ENCODE measurements at places on chromosomes 6 and 20.

- ATAC-seq = no peak
Observed at GRCh38 chr6:156980515-156980914, 203.3 kb downstream of the ARID1B start.

GRCh38 chr6:153047386-153047785 is 44.9 kb upstream of the MTRF1L start:
- ATAC-seq = no peak

- ATAC-seq = no peak
Observed at GRCh38 chr6:19298421-19298820, 538.7 kb upstream of the ID4 start.

GRCh38 chr20:53100476-53100911 is 128.3 kb downstream of the TSHZ2 start:
- ATAC-seq = no peak

DNA sequence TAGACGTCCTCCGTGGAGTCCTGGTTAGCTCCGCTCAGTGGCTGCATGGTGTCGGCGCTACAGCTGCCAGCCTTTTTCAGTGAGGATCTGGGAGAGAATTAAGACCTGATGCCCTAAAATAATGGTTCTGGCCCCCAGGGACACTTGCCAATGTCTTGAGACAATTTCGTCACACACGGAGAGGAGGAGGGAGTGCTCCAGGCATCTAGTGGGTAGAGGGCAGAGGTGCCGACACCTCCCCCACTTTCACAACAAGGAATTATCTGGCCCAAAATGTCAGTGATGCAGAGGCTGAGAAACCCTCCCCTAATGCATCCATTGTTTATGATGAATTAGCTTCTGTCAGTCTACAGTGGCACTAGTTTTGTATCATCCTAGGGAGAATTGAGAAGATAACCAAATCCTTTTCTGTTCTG is 24.4 kb downstream of the TMEM181 start:
- no peak for ATAC-seq

GRCh38 chr6:47034926-47035325 is 7.2 kb downstream of the ADGRF1 start:
- no peak for ATAC-seq

- no peak for ATAC-seq
Observed at GRCh38 chr6:115887891-115888290, 172.8 kb downstream of the FRK start.

- no peak for ATAC-seq
Observed at GRCh38 chr6:145204301-145204700, 531.0 kb downstream of the EPM2A start.

GRCh38 chr6:151805286-151805840 is 2.1 kb upstream of the ESR1 start:
- no peak for ATAC-seq

DNA sequence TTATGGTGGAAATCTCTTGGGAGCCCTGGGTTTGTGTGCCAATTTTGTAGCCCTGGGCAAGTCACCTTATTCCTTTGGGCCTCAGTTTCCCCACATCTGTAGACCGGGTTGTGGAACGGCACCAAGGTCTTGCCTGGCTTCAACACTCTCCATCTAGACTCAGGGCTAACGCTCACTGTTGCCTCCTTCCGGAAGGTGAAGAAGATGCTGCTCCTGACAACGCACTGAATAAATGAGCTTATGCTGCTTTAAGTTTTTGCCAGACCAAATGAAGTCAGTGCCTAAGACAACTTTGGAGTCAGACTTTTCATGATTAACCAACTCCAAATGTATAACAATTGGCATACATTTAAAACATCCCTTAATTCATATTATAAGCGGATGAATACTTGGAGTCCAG is 53.1 kb downstream of the PSMG4 start:
- ATAC-seq = no peak

GRCh38 chr6:137106183-137106582 is 61.4 kb upstream of the IL20RA start:
- ATAC-seq = peak; percentile 37

DNA sequence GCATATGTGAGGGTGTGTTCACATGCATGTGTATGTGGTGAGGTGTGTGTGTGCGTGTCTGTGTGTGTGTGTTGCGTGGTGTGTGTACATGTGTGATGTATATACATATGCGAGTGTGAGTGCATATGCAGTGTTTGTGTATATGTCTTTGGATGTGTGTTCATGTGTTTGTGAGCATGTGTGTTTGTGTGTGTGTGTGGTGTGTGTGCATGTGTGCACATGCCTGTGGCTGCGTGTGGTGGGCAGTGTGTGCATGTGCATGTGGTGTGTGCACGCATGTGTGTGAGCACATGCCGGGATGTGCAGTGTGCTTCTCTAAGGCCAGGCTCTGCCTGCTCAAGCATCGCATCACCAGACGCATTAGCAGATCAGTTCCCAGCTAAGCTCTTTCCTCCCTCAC is 5.7 kb downstream of the THBS2 start:
- ATAC-seq = no peak

GRCh38 chr20:55800552-55801245 is 204.6 kb downstream of the CBLN4 start:
- no peak for ATAC-seq

- no peak for ATAC-seq
Observed at GRCh38 chr20:21395051-21395665, 2.2 kb downstream of the NKX2-4 start.

DNA sequence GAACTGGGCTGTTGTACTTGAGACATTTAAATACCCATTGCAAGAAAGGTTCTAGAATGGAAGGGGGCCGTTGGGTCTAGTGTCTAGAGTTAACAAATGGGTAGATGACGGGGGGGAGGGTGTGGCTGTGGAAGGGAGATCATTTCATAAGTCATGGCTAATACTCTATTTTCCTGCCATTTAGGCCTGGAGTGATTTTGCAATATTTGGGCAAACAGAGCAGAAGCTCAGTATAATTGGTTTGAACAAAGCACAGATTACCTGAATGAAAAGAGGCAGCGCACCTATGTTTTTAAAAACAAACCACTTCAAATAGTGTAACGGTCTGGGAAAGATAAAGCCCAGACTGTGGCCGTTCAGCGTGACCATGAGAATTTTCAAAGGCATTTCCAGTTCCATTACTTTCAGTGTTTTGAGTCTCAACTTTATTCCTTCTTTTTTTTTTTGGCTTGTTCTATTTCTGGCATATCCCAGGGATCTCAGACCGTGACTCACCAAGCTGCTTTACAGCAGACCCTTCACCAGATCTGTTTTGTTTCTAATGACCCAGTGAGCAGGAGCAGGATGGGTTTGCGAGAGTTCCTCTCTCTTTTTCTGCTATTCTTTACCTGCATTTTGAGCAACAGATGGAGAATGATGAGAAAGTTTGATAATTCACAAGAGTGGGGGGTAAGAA is 73.7 kb downstream of the LYRM2 start:
- no peak for ATAC-seq

- ATAC-seq = no peak
Observed at GRCh38 chr20:39660226-39660625, 698.1 kb downstream of the DHX35 start.

- ATAC-seq = no peak
Observed at GRCh38 chr20:61936701-61937131, 129.0 kb downstream of the TAF4 start.

DNA sequence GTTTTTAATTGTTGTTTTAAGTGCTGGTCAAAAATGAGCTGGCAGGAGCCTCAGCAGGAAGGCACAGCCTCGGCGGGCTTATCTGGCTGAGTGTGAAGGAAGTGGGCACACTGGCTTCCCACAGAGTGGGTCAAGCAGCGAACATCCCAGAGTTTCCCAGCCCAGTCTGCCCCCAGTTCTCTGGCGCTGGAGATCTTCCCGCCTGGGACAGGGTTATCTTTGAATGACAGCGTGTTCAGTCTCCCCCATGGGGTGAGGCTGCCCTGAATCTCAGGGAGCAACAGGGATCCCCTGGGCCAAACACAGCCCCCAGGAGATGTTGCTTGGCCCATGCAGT is 122.2 kb upstream of the PTPN1 start:
- ATAC-seq = no peak

DNA sequence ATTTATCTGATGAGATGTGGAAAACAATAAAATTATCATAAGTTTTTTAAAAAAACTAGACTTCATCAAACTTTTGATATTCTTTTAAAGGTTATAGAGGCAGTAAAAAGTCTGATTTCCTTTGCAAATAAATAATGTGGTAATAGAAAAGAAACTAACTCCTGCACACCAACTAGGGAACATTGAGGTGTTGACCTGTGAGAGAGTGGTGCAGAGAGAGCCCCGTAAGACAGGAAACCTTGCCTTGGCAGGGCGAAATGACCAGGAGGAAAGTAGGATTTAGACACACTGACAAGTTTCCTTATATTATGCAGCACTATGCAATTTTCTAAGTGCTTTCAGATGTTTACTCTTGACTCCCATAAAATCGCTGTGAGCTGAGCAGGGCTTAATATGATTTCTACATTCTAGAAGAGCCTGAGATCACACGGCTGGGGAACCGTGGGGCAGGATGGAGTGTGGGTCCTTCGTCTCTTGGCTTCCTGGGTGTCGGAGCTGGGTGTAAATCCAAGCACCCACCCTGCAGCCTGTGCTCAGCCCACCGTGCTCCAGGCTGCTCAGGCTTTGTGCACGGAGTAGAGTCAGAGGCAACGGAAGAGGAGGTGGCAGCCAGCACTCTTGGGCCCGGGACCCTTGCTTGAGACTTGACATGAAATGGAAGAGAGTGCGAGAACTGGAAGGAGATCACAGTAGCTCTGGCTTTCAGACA is 61.3 kb upstream of the FOXQ1 start:
- no peak for ATAC-seq

- ATAC-seq = no peak
Observed at GRCh38 chr20:37354210-37355195, 8.6 kb downstream of the SRC start.

- peak; percentile 76 for ATAC-seq
Observed at GRCh38 chr6:157223021-157223430, 100.3 kb downstream of the TMEM242 start.

- no peak for ATAC-seq
Observed at GRCh38 chr6:156413154-156413553, 364.0 kb upstream of the ARID1B start.

DNA sequence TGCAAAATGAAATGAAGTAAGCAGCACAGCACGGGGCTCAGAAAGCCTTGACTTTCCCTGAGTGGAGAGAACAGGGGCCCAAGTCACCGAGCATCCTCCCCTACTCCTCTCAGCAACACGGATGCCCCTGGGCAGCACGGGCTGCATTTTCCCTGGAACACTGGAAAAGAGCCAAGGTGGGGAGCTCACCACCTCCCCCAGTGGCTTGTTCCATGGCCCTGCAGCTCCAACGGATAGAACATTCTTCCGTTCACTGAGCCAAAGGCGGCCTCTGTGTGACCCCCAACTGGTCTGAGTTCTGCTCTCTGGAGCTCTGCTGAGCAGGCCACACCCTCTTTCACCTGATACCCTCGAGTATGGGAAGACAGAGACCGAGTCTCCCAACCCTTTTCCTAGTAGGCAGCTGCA is 20.8 kb upstream of the EMILIN3 start:
- ATAC-seq = no peak

DNA sequence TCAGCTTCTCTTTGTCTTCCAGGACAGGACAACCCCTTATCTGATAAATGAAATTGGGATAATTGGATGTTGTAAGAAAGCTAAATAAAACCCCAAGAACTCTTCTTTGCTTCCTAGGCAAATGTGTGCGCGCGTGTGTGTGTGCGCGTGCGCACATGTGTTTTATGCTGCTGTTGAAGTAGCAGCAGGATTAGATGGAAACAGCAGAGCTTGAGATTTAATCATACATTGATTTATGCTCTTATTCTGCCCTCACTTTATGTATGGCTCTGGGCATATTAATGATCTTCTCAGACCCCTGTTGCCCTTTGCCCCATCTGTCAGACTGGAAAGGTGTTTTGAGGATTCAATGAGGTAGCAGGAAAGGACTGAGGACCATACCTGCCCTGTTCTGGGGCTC is 324.0 kb upstream of the MAP3K7 start:
- ATAC-seq = no peak

DNA sequence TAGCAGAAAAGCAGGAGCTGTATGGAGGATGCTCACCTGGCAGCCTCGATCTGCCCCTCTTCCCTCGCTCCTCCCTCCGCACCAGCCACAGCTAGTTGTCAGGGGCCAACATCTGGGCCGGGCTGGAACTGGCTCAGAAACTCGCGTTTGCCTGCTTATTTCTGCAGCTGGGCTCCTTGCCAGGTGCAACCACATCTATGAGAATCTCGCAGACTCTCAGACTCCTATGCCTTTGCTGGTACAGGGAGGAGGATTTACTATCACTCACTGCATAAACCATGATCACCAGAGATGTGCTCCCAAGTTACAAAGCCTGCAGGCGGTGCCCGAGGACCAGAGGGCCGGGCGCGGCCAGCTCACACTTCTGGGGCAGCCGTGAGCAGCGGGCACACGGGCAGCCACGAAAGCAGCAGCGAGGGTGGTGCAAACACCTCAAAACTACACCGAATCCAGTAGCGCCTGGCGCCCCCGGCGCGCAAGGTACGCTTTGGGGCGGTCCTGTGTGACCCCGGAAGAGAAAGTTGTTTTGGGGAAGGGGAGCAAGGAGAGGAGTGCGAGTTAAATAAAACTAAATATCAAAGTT is 577 bp upstream of the LRRC1 start:
- peak; percentile 82 for ATAC-seq

DNA sequence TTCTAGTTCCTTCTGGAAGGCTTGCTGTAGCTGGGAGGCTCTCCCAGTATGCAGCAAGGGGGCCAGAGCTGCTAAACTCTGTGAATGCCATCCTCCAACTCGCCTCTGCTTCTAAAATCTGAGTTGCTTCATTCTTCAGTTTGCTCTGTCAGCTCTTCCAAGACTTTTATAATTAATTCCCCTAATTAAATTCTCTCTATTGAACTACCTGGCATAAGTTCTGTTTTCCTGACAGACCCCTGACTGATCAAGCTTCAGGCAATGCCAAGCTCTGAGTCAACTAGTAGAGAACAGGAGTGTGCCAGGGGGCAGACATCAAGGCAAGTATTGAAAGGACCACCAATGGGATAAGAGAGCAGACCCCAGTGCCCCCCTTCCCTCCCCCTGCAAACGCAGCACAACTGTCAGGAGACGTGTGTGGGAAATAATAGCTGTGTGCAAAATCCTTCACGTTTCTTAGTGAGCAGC is 109.3 kb upstream of the TAB2 start:
- no peak for ATAC-seq

DNA sequence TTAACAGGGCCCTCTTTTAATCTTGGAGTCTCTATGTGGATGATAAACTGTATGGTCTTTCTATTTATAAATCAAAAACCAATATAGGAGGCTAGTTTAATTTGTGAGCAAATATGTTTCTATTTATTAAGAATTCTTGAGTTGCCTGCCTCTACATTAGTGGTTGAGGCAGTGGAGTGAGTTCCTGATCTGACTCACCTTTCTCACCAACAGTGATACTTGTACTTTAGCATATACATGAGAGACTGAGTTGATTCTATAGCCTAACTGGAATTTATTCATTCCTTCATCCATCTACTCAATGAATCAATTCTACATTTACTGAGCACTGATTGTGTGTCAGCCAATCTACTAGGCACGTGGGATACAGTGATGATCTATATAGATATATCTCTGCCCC is 126.9 kb downstream of the TRMT11 start:
- ATAC-seq = no peak

Data from stimulated activated memory B cell treated with anti-CD40 and anti-IgM and Interleukin-4, amounts not matched to agents 10 μg/mL and 1 μg/mL and 100 μg/mL, for 72 hours (primary cell).